H1 (cell line): ENCODE measurements at places on chromosomes 11 and 22. TPM values are rescaled to one million over a fixed set of nuclear protein-coding genes. Genes with fewer than 3 reads are reported as not detected.

The SHISAL1 gene
- 5.4 and 5.8 TPM in 2 replicates for total RNA-seq

The VWA5A gene
- 18.8 and 20.4 TPM in 2 replicates for total RNA-seq

The RAB36 gene
- total RNA-seq, result 1.0 and 1.1 TPM in 2 replicates

The OR4A5 gene
- not detected in 2 replicates for total RNA-seq

The LMO1 gene
- not detected in 2 replicates for total RNA-seq

The CARD18 gene
- not detected in 2 replicates for total RNA-seq

The E2F8 gene
- total RNA-seq, result 11.4 and 11.5 TPM in 2 replicates

The BTBD18 gene
- not detected in 2 replicates for total RNA-seq

The TENM4 gene
- 7.2 and 8.8 TPM in 2 replicates for total RNA-seq

The IMMP1L gene
- total RNA-seq, result 27.4 and 28.6 TPM in 2 replicates

The SLC35E4 gene
- 5.1 TPM in 2 replicates for total RNA-seq
